COLO829 (cell line): ENCODE measurements at places on chromosomes 4 and X.

GRCh38 chr4:84954982-84955567, 11.4 kb downstream of the WDFY3 start:
- DNase-seq = peak; percentile 29

- DNase-seq = no peak
Observed at GRCh38 chrX:140866446-140866845, 135.9 kb upstream of the SPANXB1 start.

DNA sequence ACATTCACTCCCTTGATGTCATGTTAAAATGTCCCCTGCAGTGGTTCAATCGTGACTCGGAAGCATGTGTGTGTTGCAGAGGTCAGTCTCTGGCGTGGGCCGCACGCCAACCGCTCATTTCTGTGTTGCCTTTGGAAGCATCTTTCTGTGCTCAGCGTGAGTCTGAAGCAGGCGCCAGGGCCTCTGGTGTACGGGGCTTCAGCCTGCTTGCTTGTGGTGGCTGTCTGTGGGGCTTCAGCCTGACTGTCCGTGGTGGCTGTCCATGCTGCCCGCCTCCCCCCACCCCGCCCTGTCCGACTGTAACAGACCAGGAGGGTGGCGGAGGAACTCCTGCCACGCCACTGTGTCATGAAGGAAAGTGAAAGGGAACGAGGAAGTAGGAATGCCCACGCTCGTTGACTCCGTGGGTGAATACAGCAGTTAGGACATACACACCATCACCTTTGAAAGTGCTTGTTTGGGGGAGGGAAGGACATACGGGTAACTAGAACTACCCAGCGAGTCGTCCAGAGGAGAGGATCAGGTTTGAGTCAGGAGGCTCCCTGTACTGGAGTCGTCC, 14.7 kb upstream of the CLCN4 start:
- DNase-seq = no peak

GRCh38 chrX:130176354-130176776, 4.6 kb downstream of the RAB33A start:
- DNase-seq = no peak

- DNase-seq = no peak
Observed at GRCh38 chr4:120839974-120840751, 82.4 kb downstream of the PRDM5 start.

DNA sequence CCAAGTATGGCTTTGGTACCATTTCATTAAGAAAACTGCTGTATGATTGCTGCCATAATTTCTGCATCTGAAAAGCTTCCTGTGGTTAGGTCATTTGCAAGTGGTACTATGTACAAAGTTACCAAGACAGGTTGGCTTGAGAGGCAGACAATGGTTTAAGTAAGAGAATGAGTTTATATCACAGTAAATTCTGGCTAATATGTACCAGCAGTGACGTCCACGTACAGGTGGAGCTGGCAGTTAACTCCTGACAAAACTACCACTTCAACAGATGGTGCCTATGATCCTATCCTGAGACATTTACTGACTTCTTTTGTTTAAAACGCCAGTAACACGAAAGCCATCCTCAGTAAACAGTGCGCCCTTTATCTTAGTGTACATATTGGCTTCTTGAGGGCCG, 198.4 kb downstream of the NR3C2 start:
- no peak for DNase-seq
